ENCODE measurements at places on chromosomes 11 and 22.

GRCh38 chr11:132579136-132579535, 953.2 kb downstream of the OPCML start:
- no peak for DNase-seq

DNA sequence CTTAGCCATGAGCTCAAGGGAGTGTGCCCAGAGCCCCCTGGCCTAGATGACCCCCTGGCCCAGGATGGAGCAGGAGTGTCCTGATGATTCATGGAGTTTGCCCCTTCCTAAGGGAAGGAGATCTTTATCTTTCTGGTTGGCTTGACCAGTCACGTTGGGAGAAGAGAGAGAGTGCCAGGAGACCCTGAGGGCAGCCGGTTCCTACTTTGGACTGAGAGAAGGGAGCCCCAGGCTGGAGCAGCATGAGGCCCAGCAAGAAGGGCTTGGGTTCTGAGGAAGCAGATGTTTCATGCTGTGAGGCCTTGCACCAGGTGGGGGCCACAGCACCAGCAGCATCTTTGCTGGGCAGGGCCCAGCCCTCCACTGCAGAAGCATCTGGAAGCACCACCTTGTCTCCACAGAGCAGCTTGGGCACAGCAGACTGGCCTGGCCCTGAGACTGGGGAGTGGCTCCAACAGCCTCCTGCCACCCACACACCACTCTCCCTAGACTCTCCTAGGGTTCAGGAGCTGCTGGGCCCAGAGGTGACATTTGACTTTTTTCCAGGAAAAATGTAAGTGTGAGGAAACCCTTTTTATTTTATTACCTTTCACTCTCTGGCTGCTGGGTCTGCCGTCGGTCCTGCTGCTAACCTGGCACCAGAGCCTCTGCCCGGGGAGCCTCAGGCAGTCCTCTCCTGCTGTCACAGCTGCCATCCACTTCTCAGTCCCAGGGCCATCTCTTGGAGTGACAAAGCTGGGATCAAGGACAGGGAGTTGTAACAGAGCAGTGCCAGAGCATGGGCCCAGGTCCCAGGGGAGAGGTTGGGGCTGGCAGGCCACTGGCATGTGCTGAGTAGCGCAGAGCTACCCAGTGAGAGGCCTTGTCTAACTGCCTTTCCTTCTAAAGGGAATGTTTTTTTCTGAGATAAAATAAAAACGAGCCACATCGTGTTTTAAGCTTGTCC, 14.3 kb downstream of the ADORA2A start:
- no peak for DNase-seq

GRCh38 chr11:72204886-72205285, 11.7 kb upstream of the FOLR2 start:
- DNase-seq: no peak

- no peak for DNase-seq
These were observed 806 bp downstream of the COA4 start for GRCh38 chr11:73875840-73876239.

- no peak for DNase-seq
These were observed at the start of gene ACR for GRCh38 chr22:50737728-50738648. Gene ACR, plus strand, starts transcription at chr22:50738204. Its CDS starts 32 bp downstream, at chr22:50738236.

DNA sequence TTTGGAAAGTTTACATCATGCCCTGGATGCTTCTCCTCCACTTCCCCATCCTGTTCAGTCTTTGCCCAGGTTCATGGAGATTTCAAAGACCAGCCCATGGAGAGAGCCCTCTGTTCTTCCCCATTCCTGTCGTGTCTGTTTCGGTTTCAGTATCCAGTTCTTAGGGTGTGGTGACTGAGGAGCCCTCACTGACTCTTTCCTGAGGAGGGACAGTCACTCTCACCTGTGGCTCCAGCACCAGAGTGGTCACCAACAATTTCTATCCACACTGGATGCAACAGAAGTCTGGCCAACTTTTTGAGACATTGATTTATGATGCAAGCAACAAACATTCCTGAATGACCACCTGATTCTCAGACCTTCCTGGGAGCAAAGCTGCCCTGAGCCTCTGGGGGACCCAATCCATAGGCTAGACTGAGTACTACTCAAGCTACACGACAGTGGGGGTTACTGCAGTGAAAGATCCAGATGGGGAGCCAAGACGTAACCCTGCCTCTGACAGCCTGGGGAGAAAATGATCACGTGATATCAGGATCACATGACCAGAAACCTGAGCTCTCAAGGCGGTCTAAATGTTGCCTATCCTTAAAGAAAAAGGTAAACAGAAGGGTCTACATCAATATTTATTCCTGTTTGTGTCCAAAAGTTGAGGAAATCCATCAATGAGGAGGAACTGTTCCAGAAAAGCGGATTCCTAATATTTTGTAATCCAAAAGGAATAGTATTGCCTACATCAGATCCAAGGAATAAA, 76.2 kb upstream of the VPREB1 start:
- DNase-seq: peak; percentile 21

GRCh38 chr22:24054356-24054755, 43.3 kb downstream of the CABIN1 start:
- DNase-seq: no peak

GRCh38 chr11:121449123-121449522, 3.0 kb upstream of the SORL1 start:
- no peak for DNase-seq

- no peak for DNase-seq
These were observed 326.6 kb downstream of the MN1 start for GRCh38 chr22:27474711-27475547.

- no peak for DNase-seq
These were observed 538.1 kb downstream of the SOX6 start for GRCh38 chr11:15818132-15818842.

- no peak for DNase-seq
These were observed 8.2 kb downstream of the ROBO4 start for GRCh38 chr11:124889191-124890091.

DNA sequence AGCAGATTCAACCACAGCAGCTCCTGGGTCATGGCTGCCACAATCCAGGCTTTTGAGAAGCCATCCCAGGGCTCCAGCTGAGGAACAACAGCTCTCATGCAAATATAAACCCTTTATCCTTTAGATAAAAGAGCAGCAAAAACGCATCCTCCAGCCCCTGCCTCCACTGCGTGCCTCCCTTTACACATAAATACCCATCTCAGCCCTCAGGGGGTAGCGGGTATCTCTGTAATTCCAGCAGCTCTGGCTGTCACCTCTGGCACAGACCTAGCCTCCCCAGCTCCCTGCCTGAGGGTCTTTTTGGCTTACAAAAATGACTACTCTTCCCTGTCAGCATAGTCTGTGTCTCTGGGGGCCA, 21.6 kb downstream of the LMO1 start:
- no peak for DNase-seq

DNA sequence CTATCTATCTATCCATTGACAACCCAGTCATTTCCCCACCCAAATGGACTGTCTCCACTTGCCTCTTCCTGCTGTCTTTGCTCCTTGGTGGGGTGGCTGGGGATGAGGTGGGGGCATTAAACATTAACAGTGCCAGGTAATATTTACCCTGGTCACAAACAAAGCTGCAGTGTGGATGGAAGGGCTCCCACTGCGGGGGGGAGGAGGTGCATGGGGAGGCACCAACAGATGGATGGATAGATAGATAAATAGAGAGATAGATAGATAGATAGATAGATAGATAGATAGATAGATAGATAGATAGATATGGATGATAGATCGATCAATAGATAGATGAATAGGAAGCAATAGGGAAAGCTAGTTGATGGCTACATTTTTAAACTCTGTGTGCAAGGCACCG, 2.3 kb upstream of the FXYD2 start:
- no peak for DNase-seq

DNA sequence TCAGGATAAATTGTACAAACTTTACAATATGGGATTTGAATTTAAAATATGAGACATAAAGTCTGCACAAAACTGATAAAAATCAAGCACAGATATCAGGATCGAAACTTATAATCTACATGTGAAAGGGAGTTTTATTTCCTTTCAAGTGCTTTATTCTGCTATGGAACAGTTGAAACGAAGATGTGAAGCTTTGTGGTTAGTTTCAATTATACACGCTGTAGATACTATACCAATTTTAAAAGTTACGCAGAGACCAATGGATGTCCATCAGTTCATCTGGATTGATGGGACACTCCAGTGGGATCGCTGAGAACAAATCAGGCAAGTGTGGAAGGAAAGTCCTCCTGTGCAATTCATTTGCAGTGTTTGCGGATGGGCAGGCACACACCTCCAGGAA, 34.5 kb upstream of the CAT start:
- DNase-seq: no peak

GRCh38 chr22:43269246-43269645, 73.9 kb downstream of the SCUBE1 start:
- DNase-seq: no peak

DNA sequence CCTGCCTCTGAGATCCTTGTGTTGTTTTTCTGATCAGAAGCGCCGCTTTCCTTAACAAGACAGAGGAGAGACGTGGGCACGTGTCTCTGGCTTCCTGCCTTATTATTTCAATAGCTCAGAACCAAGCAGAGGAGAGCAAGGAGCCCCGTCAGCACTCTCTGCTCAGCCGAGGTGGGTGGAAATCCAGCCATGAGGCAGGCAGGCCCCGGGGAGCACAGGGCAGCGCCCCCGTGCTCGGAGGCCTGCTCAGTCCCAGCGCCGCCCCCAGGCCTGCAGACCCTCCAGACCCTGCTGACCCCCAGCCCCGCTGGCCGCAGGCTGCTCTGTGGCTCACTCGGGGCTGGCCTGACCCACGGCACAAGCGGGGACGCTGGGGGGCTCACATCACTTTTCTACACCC, 162.8 kb downstream of the BRD1 start:
- peak; percentile 4 for DNase-seq

- no peak for DNase-seq
These were observed 77.0 kb downstream of the MICAL2 start for GRCh38 chr11:12187399-12187798.

DNA sequence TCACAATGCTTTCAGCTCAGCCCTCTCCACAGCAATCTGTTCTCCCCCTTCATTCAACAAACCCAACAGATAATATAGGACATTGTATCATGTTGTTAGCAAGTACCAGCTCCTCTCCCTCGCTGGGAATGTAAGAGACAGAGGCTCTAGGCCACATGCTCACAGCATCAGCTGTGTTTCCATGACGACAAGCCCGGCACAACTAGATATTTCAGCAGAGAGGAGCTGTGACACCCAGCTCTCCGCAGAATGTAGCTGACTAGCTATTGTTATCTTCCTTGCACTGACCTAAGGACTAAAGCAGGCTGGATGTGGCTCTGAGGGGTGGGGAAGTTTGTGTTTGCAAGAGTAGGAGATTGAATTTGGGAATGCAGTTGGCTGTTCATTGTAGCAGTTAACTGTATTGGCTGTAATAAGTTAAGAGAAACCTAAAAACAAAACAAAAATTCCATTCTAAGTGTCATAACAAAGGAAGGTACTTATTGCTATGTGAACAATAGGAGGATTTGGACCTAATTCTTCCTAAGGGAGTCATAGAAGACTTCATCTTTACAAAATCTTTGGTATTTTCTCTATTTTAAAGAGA, 28.0 kb upstream of the RRAS2 start:
- DNase-seq: no peak

DNA sequence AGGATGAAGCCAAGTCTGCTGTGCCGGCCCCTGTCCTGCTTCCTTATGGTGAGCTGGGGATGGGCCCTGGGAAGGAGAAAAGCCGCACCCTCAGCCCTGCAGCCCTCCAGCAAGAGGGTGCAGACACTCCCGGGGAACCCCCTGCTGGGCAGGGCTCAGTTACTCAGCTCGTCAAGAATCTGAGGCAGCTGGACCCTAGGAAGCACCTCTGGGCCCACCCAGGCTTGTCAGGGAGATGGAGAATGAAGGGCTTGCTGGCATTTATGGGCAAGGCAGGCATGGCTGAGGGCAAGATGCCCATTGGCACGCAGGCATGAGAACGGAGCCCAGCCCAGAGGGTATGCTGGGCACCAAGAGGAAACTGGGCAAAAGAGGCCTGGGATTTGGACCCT, 12.9 kb downstream of the RELT start:
- DNase-seq: no peak

DNA sequence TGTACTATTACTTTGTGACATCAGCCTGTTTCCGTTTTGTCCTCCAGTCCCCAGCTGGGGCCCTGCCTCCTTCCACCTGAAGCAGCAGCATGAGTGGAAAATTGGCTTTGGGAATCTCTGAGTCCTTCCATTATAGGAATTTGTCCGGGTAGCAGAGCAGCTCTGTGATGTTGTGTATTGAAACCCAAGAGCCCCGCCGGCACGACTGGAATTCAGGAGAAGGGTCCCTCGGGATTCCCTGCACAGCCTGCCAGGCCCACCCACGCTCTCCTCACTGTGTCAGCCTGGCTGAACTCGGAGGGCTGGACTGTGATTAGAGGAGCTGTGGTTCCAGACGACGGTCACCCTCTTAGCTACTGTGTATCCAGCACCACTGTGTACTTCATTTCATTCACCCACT, 18.8 kb upstream of the TSPAN18 start:
- DNase-seq: no peak

DNA sequence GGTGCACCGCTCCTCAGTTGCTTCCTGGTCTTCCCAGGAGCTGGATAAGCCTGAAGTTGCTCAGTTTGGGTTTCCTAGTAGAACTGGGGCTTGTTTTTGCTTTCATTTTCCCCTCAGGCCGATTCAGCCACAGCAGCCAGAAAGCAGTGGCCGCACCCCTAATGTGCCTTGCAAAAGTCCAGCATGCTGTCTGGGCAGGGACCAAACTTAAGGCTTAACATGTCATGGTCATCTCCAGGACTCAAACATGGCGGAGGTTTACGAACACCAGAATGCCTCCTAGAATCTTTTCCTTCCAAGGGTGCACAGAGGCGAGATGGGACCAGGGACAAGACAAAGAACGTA, 2.5 kb downstream of the GNG3 start:
- no peak for DNase-seq
